ENCODE measurements at places on chromosomes 16 and 17.

DNA sequence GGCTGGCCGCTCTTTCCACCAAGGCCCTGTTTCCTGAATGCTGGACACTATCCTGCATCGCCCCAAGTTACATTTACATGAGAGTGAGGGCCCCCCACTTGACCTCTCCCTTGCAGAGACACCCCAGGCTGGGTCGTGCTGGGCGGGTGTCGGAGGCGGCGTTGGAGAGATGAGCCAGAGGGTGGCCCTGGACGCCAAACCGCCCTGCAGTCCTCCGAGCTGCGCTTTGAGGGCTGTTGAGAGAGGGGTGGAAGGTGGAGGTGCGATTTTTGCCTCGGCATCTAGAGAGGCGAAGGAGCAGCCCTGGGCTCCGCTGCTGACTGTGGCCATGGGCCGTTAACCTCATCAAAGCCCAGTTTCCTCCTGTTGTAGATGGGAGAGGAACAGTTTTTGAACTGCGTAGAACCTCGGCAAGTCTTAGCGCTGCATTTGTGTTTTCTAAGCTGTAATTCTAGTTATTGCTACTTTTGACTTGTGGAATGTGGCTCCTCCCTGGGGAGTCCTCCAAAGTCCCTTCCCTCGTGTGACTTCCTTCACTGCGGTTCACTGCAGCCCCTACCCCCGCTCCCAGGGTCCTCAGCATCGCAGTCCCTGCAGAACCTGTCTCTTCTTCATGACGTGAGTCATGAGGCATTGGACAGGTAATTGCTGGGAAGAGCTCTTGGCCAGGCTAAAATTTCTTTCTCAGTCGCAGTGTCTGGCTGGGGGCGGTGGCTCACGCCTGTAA is 986 bp upstream of the ELOB start:
- peak; percentile 37 for DNase-seq

- no peak for DNase-seq
These were observed 35.3 kb downstream of the FAM20A start for GRCh38 chr17:68565661-68566441.

GRCh38 chr16:86824751-86825296 is 246.5 kb downstream of the FOXL1 start:
- DNase-seq: no peak

DNA sequence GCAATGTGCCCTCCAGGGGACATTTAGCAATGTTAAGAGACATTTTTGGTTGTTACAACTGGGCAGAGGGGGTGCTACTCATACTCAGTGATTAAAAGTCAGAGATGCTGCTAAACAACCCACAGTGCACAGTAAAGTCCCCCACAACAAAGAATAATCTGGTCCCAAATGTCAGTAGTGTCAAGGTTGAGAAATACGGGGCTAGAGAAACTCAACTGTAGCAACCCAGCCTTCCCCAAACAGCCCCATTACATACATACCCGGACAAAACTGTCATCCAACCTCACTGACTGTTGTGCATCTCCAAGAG is 20.4 kb downstream of the DNAJC7 start:
- no peak for DNase-seq

DNA sequence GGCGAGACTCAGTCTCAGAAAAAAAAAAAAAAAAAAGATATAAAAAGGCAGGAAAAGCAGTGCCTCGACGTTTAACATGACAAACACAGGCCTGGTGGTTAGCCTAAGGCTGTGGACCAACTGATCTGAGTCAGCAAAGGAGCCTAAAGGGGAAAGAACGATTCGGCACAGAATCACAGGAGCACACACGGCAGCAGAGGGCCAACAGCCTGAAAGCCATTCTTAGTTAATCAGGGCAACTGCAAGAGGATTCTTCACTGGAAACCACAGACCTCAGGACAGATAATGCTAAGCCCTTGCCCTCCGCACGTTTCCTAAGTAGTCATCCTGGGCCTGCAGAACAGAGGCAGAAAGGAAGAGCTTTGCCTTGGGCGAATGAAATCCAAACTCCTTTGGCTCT is 14.7 kb downstream of the TMEM11 start:
- DNase-seq: no peak

- no peak for DNase-seq
These were observed 7.7 kb upstream of the PRSS22 start for GRCh38 chr16:2865651-2866050.

GRCh38 chr16:67707790-67708189 is 11.3 kb downstream of the GFOD2 start:
- DNase-seq: no peak

All from stimulated activated CD4-positive, alpha-beta T cell treated with anti-CD3 and anti-CD28 coated beads, Interleukin-4, amount 100 ng/mL, for 24 hours (primary cell).